ENCODE measurements at places on chromosomes 7 and 10.

DNA sequence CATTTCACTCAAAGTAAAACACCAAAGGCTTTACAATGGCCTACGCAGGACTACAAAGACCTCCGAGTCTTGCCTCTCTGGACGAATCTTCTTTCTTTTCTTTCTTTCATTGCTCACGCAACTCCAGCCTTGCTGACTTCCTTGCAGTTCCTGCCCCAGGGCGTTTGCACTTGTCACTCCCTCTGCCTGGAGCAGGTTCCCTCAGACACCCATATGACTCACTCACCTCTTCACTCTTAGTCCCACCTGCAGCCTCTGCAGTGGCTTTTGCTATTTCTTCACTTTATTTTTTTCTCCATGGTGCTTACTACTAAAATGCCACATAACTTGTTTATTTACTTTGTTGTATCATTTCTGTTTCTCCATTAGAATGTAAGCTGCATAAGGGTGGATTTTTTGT lies 33.1 kb downstream of the GHRHR start:
- no peak for DNase-seq

GRCh38 chr10:92876509-92877036 lies 28.3 kb downstream of the EXOC6 start:
- no peak for DNase-seq

DNA sequence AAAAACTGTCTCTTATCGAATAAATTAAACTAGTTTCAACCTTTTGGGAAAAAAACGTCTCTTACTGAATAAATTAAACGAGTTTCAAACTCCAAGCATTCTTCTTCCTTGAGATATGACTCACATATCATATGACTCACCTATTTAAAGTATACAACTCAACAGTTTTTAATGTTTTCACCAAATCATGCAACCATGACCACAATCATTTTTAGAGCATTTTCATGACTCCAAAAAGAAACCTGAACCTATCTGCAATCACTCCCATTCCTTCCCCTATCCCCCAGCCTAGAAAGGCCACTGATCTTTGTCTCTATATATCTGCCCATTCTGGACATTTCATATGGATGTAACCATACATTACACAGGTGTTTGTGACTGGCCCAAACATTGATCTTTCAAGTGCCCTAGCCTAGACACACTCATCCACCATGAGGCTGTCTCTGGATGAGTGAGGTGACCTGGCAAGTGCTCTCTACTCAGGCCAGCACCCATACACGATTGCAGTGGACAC lies 115.3 kb downstream of the PIP4K2A start:
- DNase-seq = no peak

- no peak for DNase-seq
Observed at GRCh38 chr7:130932667-130933432, 198.8 kb upstream of the KLF14 start.

DNA sequence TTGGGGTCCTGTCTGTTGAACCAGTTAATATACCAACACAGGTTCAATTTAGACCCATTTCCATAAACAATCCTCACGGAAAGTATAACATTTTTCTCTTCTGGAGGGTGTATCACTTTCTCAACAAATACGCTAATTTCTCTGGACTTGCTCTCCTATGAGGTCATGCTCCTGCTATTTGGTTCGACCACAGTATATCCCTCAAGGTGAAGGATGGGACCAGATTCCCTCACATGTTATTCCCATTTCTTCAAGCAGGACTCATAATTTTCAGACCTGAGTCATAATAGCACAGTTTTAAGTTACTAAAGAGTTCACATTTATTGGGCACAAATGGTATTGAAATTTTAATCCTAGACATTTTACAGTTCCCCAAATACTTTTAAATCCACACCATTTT lies 57.2 kb downstream of the ADAM12 start:
- no peak for DNase-seq

DNA sequence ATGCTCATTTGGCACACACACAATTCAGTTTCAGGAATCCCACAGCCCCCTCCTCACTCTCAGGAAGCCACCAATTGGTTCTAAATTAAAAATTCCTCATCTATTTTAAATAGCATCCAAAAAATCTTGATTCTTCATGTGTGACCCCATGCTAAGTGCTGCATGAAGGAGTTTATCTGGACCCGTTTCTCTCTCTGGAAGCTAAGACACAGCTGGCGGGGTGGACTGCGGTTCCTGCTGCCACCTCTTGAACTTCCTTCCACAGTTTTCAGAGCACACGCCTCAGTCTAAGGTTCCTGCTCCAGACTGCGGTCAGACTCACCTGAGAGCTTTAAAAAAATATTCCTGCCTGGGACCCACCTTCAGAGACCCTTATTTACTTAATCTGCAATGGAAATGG lies 34.5 kb downstream of the LYZL1 start:
- no peak for DNase-seq

DNA sequence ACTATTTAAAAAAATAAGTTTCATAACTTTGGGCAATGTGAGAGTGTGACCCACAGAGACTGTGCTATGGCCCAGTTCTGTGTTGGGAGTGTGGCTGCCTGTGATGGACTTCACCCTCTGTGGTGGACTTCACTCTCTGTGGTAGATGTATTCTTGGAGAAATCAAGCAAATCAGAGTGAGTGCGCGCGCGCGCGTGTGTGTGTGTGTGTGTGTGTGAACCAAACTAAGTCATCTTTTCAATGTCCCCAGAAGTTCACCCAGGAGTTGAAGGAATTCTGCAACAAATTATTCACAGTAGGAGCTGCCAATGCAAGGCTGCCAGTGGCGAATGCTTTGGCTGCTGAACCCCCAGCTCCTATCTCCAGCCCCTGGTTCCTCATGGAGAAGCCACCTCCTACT lies 184.5 kb downstream of the ADAM12 start:
- no peak for DNase-seq

Measured in stimulated activated CD4-positive, alpha-beta T cell treated with anti-CD3 and anti-CD28 coated beads, Interleukin-15, amount 100 ng/mL, for 48 hours (primary cell).